ENCODE measurements at places on chromosomes 2 and 18.

GRCh38 chr18:68847219-68847837, 49.4 kb downstream of the CCDC102B start:
- DNase-seq: peak; percentile 29

DNA sequence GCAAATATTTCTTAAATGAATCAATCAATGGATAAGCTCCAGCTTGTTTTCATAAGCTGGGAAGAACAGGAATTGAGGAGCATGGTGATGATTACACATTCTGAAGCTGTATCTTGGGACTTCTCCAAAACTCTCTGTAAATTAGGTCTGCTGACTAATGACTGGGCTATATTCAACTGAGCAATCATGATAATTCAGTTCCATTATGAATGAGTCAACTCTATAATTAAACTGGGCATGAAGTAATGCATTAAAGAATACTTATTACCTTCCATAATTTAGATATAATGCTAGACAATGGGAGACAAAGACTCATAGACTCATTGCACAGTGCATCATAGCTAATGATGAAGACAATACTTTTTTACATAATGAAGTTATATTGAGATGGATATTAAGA, 207.4 kb downstream of the CBLN2 start:
- no peak for DNase-seq

DNA sequence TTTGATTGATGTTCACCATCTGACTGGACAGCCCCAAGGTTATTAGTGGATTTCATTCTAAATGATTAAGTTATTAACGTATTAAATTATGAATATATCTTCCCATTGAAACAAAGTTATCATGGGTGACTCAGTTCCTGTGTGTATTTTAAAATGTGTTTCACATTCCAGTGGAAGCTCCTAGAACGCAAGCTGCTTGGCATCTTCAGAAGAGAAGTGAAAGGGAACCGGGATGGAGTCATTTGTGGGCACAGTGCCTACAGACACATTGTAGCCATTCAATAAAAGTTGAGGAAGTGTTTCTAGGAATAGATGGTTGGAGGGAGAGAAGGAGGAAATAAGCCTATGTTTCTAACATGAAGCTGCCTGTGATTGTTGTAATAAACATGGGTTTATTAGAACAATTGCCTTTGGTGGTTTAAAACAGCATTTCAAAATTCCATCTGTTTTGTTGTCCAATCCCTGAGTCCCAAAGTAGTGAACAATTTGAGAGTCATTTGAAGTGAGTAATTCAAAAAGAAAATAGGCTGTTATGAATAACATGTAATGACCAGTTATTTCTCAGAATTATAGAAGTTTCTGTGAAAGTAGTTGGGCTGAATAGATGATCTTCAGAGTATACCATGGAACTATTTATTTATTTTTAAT, 143.5 kb downstream of the PKP4 start:
- DNase-seq: no peak

DNA sequence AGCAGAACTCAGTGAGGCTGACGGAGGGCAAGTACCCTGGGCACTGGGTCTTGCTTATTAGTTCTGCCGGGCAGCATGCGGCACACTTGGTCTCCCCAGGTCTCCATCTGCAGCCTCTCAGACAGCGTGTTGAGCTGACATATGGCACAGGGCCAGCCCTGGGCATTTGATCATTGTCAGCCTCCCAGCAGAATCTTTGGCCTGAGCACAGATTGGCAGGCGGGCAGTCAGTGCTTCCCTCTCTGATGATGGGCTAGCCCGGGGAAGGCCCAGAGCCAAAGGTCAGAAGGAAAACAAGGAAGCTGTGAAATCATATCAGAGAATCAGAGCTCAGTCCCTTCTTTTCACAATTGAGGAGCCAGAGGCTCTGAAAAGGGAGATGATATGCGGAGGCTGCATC, 150.1 kb upstream of the LRRTM1 start:
- no peak for DNase-seq

DNA sequence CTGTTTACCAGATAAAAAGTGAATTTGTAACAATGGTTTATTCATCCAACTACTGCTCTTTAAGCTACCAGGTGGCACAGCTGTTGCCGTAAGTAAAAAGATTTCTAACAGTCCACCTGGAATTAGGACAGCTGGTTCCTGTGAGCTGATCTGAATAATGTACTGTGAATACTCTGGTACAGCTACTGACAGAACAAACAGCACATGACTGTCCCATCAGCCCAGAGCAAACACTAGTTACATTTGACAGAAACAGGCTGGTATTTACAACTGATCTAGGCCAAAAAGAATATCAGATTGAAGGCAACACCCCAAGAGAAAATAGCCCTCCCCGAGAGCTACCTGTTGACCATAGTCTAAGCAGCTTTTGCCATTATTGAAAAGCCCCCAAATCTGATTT, 840.4 kb downstream of the CPS1 start:
- no peak for DNase-seq

Measured in DMS79 treated with DMSO at 0.1 percent for 48 hours (cell line).